Bronchial smooth muscle cell (primary cell): ENCODE measurements at places on chromosomes 4 and X. TPM values are rescaled to one million over a fixed set of nuclear protein-coding genes. Genes with fewer than 3 reads are reported as not detected.

The GPR34 gene
- not detected in 2 replicates for total RNA-seq

The KLHL4 gene
- under 0.01 TPM in 2 replicates for total RNA-seq

The SULT1B1 gene
- 0.32 TPM in 1 of 2 replicates, not detected in the other for total RNA-seq

The RTL3 gene
- under 0.01 TPM in 1 of 2 replicates, not detected in the other for total RNA-seq

The MAGED4B gene
- 18.3 and 51.6 TPM in 2 replicates for total RNA-seq

The RAB9B gene
- 0.77 and 1.1 TPM in 2 replicates for total RNA-seq

The GABRE gene
- total RNA-seq = 5.2 and 11.0 TPM in 2 replicates

The CT47B1 gene
- total RNA-seq = not detected in 2 replicates

The TASL gene
- total RNA-seq = not detected in 2 replicates
